ENCODE measurements at places on chromosomes 1 and 21. TPM values are rescaled to one million over a fixed set of nuclear protein-coding genes. Genes with fewer than 3 reads are reported as not detected.

Gene AGTRAP
- 24.5 TPM for total RNA-seq

DNA sequence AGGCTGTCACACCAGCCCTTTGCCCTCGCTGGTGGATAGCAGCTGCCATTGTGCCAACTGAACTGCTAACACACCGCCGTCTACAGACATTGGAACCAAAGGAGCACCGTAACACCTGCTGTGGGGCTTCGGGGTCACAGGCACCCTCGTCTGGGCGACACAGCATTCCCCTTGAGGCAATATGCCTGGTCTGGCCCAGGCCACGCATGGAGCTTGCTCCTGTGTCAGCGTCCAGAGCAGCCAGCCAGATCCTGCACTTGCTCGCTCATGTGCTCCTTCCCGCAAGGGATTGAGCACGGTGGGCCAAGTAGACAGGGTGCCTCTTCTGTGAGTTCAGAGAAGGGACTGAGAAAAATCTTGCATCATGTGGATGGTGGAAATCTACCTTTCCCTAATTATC, 314.6 kb upstream of the PLD5 start:
- no peak for DNase-seq
- no peak overlapping the region for H3K4me3 ChIP-seq
- H3K36me3 ChIP-seq = no peaks in the 10 kb centered on the region
- no peak overlapping the region for H3K27ac ChIP-seq
- H3K4me1 ChIP-seq = no peaks in the 10 kb centered on the region

GRCh38 chr1:33517596-33518250, 45.3 kb downstream of the ZSCAN20 start:
- no peaks in the 10 kb centered on the region for H3K27me3 ChIP-seq
- DNase-seq = peak; percentile 41
- peaks cover 12% of the 10 kb centered on the region for H3K4me1 ChIP-seq
- no peak overlapping the region for H3K27ac ChIP-seq
- H3K4me3 ChIP-seq = no peak overlapping the region

- no peaks in the 10 kb centered on the region for H3K27me3 ChIP-seq
- DNase-seq = no peak
- H3K4me3 ChIP-seq = no peak overlapping the region
- H3K36me3 ChIP-seq = no peaks in the 10 kb centered on the region
Measured at GRCh38 chr21:15462092-15462491, 267.7 kb upstream of the USP25 start.

GRCh38 chr1:157095551-157095950, 4.1 kb downstream of the ETV3L start:
- no peaks in the 10 kb centered on the region for H3K4me1 ChIP-seq
- no peak overlapping the region for H3K4me3 ChIP-seq
- H3K27ac ChIP-seq = no peak overlapping the region
- DNase-seq = no peak
- H3K27me3 ChIP-seq = no peaks in the 10 kb centered on the region

Gene MYOC
- not detected for total RNA-seq

Gene BRINP3
- total RNA-seq = not detected

DNA sequence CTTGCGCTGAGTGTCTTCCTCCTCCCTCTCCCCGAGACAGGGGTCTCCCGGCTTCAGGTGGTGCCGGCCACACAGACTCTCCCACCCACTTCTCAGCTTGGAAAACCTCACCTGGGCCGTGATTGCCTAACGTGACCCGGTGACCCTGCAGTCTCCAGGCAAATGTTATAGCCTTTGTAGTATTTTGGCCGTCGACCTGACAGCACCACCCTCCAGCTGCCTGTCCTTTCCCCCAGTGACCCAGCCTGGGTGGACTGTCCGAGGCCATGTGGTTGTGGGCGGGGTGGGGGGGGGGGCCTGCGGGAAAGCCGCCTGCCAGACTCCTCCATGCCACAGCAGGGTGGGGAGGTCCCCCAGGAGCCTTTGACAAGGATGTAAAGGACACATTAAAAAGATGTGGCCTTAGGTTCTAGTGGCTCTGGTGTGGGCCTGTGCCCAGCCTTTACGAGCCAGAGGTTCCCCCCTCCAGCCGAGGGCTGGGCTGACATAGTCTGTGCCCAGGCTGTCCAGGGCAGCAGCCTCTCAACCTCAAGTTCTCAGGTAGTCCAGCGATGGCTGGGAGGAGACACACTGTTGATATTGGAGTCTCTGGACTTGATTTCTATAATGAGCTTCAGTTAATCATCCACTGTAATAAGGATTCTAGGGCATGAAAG, 8.1 kb downstream of the TOR3A start:
- H3K4me3 ChIP-seq = no peak overlapping the region
- no peaks in the 10 kb centered on the region for H3K27me3 ChIP-seq
- no peak for DNase-seq
- peak overlapping the region; percentile 67 for H3K27ac ChIP-seq
- H3K4me1 ChIP-seq = peaks cover 16% of the 10 kb centered on the region

- no peak overlapping the region for H3K4me3 ChIP-seq
- no peaks in the 10 kb centered on the region for H3K4me1 ChIP-seq
- no peak overlapping the region for H3K27ac ChIP-seq
- H3K36me3 ChIP-seq = no peaks in the 10 kb centered on the region
Measured at GRCh38 chr21:36509973-36510664, 30.2 kb upstream of the CLDN14 start.

Gene FCRL2
- not detected for total RNA-seq

GRCh38 chr1:58922302-58923089, 138.6 kb upstream of the JUN start:
- no peak overlapping the region for H3K27ac ChIP-seq
- peaks cover 5% of the 10 kb centered on the region for H3K4me1 ChIP-seq
- peak; percentile 90 for DNase-seq
- no peaks in the 10 kb centered on the region for H3K27me3 ChIP-seq
- H3K4me3 ChIP-seq = no peak overlapping the region
- no peaks in the 10 kb centered on the region for H3K36me3 ChIP-seq

Gene IKBKE
- total RNA-seq = 2.3 TPM

Gene RIMKLA
- not detected for total RNA-seq

GRCh38 chr1:9542430-9542829, 3.2 kb downstream of the SLC25A33 start:
- no peak for DNase-seq
- H3K36me3 ChIP-seq = no peaks in the 10 kb centered on the region
- H3K27me3 ChIP-seq = no peaks in the 10 kb centered on the region
- no peak overlapping the region for H3K27ac ChIP-seq
- peaks cover 2% of the 10 kb centered on the region for H3K4me1 ChIP-seq
- H3K4me3 ChIP-seq = no peak overlapping the region

Gene EDN2
- total RNA-seq = 0.36 TPM

- peaks cover 19% of the 10 kb centered on the region for H3K4me1 ChIP-seq
- H3K4me3 ChIP-seq = no peak overlapping the region
- no peaks in the 10 kb centered on the region for H3K27me3 ChIP-seq
- DNase-seq = no peak
- H3K36me3 ChIP-seq = no peaks in the 10 kb centered on the region
- H3K27ac ChIP-seq = no peak overlapping the region
Measured at GRCh38 chr1:161114556-161114955, 3.3 kb downstream of the PFDN2 start.

Gene FMO3
- 0.61 TPM for total RNA-seq

Gene CD101
- total RNA-seq = 0.36 TPM

DNA sequence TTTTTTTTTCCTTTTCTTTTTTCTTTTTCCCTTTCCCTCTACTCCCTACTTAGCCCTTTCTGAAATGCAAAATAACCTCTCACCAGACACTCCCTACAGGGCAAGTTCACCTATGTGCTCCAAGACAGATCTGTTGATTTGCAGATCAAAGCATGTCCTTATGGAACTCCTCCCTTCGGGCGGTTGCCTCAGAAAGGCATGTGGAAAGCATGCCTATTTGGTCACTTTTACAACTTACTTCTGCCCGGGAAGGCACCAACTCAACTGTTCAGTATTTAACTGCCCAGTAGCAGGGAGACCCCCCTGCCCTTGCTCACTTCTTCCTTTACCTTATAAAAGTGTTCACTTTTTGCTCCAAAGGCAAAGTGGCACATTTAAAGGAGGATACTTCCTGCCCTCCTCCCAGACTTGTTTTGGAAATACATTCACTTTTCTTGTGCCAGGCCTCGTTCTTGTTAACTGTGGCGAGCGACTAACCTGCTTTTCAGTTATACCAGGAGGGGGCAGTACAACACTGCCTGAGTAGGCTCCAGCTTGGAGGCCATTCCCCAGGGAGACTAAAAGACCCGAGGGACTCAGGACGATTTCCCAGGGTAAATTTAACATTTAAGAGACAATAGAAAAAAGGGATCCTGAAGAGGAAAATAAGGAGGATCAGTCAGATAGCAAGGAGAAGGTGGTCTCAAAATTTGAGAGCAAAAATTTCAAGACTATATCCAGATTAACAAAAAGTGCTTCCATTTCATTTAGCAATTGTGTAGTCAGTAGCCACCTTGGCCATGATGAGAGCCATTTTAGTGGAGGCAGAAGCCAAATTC, 12.3 kb upstream of the SLAMF7 start:
- DNase-seq = peak; percentile 50
- H3K4me3 ChIP-seq = no peak overlapping the region
- H3K4me1 ChIP-seq = peaks cover 4% of the 10 kb centered on the region

- H3K27me3 ChIP-seq = no peaks in the 10 kb centered on the region
- H3K4me3 ChIP-seq = no peak overlapping the region
- no peak for DNase-seq
Measured at GRCh38 chr1:197637406-197637805, 137.9 kb downstream of the DENND1B start.

- peak overlapping the region; percentile 85 for H3K27ac ChIP-seq
- H3K27me3 ChIP-seq = no peaks in the 10 kb centered on the region
- peaks cover 3% of the 10 kb centered on the region for H3K4me1 ChIP-seq
- H3K4me3 ChIP-seq = peak overlapping the region; percentile 63
- DNase-seq = no peak
- no peaks in the 10 kb centered on the region for H3K36me3 ChIP-seq
Measured at GRCh38 chr1:152035539-152036266, 1.1 kb downstream of the S100A11 start.

Gene COA7
- 15.1 TPM for total RNA-seq

Gene PGBD5
- total RNA-seq = 2.4 TPM

DNA sequence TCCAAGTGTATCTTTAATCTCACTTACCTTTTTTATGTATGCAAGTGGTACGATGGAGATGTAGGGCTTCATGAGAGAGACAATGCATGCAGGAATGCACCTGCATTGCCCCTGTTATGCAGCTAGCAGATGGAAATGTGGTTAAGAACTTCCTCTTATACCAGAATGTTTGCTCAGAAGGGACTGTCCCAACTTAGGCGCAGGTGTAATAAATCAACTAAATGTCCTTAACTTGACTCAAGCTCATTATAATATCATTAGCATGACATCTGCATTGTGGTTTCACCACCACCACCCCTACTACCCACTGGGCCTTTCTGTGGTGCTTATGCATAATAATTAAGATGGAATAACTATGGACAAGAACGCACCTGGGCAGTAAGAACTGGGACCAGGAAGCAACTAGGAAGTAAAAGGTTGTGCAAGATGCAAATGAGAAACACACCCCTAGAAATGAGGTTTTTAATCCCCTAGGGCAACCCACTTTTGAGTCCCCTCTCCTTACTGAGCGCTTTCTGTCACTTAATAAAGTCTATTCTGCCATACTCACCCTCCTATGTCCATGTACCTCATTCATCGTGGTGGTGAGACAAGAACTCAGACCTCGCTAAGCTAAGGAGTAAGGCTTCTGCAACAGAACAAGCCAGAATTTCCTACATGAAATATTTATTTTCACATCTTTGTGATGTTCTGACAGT, 1103.3 kb upstream of the B3GALT2 start:
- H3K4me1 ChIP-seq = no peaks in the 10 kb centered on the region
- H3K36me3 ChIP-seq = no peaks in the 10 kb centered on the region
- no peak overlapping the region for H3K27ac ChIP-seq
- no peak overlapping the region for H3K4me3 ChIP-seq
- no peaks in the 10 kb centered on the region for H3K27me3 ChIP-seq
- DNase-seq = no peak

GRCh38 chr1:48740621-48741020, 36.1 kb downstream of the BEND5 start:
- peaks cover 4% of the 10 kb centered on the region for H3K4me1 ChIP-seq
- no peak for DNase-seq
- H3K36me3 ChIP-seq = no peaks in the 10 kb centered on the region
- no peaks in the 10 kb centered on the region for H3K27me3 ChIP-seq

DNA sequence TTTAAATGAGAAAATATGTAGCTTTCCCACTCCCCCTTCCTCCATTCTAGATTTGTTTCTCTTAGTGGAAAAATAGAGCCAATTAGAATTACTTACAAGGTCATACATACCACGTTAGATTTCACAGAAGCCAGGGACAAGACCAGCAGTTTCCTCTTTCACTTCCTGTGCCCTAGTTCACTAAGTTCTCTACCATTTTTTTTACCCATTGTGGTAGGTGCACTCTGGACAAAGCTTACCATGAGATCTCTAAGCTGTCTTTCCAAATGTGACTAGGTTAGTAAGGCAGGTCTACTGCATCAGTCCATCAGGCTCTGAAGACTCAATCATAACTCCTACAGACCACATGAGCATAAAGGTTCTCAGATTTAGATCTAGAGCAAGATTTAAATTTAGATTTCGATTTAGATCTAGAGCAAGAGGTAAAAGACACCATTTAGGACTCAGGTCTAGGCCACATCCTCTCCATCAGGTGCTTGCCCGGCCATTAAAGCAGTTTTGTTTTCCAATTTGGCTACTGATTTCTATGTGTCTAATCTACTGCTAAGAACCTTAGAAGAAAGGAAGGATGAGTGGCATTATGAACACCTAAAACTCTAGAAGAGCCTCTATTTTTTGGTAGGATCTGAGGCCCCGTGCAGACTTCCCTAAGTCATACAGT, 235.3 kb downstream of the FAF1 start:
- H3K4me1 ChIP-seq = peaks cover 2% of the 10 kb centered on the region
- DNase-seq = no peak
- H3K4me3 ChIP-seq = no peak overlapping the region

Gene TMEM200B
- total RNA-seq = 32.6 TPM

Gene C1orf115
- 17.6 TPM for total RNA-seq

Gene TAL1
- total RNA-seq = 1.9 TPM

- H3K4me3 ChIP-seq = no peak overlapping the region
- no peak overlapping the region for H3K27ac ChIP-seq
- peaks cover 4% of the 10 kb centered on the region for H3K4me1 ChIP-seq
- no peaks in the 10 kb centered on the region for H3K27me3 ChIP-seq
- DNase-seq = no peak
Measured at GRCh38 chr1:32068957-32069588, 3.7 kb upstream of the TMEM39B start.

Gene LRRC53
- not detected for total RNA-seq

All from ovary (tissue), 10 donors.